ENCODE measurements at places on chromosomes 12 and 14. TPM values are rescaled to one million over a fixed set of nuclear protein-coding genes. Genes with fewer than 3 reads are reported as not detected.

Gene TTLL5
- 26.0 TPM for total RNA-seq

Gene GLIPR1L1
- not detected for total RNA-seq

Gene TMPRSS12
- total RNA-seq, result not detected

Gene ACTR10
- 35.5 TPM for total RNA-seq

Gene TSPAN19
- not detected for total RNA-seq

Gene KCNH3
- 3.1 TPM for total RNA-seq

Gene TPCN1
- 59.0 TPM for total RNA-seq

DNA sequence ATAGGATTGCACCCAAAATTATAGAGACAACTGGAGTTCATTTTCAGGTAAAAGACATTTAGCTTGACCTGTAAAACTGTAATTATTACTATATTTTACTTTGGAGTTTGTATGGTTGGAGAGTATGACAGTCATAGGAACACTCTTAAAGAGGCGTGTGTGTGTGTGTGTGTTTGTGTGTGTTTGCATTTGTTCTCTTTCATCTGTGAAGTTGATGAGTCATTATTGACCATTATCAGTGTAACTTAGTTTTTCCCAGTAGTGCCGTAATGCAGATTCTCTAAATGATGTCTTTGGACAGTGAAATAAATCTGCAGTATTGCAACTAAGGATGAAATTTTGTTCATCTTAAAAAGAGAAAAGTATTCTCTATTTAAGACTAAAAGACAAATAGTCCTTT lies 13.0 kb downstream of the WASHC4 start:
- DNase-seq, result no peak

- no peak for DNase-seq
These were observed 151.8 kb downstream of the TBX5 start for GRCh38 chr12:114253976-114254778.

DNA sequence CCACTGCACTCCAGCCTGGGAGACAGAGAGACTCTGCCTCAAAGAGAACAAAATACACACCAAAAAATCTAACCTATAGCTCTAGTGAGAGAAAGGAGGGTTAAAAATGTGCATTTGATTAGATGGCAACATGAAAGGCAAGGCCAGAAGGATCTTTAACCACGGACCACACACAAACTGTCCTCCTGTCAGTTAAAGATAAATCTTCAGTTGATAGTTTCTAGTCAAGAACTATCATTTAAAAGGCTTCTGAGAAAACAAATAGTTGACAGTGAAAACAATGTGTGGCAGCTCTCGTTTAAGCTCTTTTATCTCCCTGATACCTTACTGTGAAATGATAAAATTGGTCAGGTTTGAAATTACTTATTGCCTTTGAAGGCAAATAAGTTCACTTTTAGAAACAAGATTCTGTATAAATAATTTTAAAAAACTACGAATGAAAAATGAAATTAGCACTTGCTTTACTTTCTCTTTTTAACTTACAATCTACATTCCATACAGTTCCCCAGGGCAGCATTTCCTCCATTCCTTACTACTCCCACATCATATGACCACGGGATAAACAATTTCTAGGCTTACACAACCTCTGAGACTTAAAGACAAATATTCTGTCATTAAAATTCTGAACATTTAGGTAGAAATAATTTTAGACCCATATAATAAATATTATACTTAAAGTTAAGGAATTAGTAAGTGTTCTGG lies 71.4 kb upstream of the GNPNAT1 start:
- DNase-seq, result no peak

- DNase-seq, result no peak
These were observed 221.7 kb downstream of the ZFP36L1 start for GRCh38 chr14:68571114-68571591.

DNA sequence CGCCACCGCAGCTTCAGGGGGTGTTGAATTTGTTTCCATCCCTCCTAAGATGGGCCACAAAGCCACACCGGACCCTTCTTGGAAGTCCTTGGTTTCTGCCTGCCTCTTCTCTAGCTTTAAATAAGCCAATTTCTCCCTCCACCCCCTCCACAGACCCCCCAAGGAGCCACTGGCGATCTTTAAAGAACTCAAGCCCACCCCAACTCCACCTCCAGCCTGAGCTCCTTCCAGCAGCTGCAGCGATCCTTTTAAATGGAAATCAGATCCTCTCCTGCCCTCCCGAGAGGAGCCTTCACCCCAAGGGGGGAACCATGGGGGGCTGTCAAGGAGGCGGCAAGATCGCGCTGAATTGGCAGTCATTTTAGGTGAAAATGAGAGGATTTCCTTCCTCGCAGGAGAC lies 133.1 kb downstream of the NCOR2 start:
- no peak for DNase-seq

- no peak for DNase-seq
These were observed 1.6 kb downstream of the LRP1 start for GRCh38 chr12:57129889-57130288.

DNA sequence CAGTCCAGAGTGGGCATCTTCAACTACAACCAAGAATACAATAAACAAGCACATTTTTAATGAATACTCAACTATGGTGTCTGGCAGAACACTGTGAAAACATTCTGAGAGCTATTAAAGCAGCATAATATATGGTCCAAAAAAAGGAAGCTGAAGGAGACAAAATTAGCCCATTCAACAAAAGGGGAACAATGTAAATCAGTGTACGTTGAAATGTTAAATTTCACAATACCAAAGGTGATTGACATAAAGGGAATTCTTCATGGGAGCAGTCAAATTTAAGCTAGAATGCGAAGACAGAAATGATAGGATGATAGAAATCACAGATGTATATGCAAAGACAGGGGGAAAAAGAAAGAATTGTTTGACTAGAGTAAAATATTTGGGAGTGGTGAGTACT lies 41.3 kb upstream of the SYCP3 start:
- no peak for DNase-seq

- no peak for DNase-seq
These were observed 600 bp upstream of the LAG3 start for GRCh38 chr12:6771509-6772330.

DNA sequence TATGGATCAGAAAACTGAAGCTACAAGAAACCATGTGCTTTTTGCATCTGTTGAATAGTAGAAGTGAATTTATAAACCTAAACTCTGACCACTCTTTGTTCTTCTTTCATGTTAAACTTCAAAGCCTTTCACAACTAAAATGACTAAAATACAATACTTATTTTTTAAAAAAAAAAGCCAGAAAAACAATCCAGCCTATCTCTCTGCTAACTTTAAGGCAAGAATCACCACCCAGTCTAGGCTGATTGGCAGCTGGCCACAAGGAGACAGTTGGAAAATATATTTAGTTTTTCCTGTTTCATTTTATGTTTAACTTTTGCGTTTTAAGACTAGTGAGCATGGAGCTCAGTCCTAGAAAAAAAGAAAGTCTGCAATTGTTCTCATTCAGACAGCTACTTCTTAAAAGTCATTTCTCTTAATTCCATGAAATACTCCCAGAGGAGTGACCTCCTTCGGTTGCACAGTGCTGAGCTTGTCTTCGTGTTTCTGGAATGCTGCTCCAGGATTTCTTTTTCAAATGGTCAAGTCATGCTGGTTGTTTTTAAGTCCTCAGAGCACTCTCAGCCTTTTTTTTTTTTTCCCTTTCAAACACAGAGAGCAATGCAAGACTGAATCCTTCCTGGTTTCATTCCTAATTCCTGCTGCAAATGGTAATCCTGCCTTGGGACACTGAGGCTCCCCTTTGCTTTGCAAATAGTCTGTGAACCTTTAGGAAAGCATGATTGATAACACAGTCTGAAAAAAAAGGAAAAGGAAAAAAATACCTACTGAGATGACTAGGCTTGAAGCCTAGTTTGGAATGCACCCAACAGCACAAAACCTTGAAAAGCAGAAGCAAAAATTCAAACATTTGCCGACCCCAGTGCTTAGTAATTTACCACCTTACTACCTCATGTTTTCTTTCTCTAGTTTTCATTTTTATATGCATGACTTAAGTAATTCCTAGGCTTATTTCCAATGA lies 233.3 kb upstream of the DAAM1 start:
- DNase-seq, result no peak

All from T-helper 17 cell (primary cell).